ENCODE measurements at places on chromosomes 4 and X.

DNA sequence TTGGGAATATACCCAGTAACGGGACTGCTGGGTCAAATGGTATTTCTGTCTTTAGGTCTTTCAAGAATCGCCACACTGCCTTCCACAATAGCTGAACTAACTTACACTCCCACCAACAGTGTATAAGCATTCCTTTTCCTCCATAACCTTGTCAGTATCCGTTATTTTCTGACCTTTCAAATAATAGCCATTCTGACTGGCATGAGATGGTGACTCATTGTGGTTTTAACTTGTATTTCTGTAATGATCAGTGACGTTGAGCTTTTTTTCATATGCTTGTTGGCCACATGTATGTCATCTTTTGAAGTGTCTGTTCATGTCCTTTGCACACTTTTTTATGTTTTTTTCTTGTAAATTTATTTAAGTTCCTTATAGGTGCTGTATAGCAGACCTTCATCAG, 81.2 kb downstream of the ADAM29 start:
- DNase-seq: no peak

GRCh38 chr4:168621806-168622589, 125.1 kb downstream of the PALLD start:
- no peak for DNase-seq

GRCh38 chr4:157824021-157824420, 348.8 kb downstream of the GASK1B start:
- DNase-seq: no peak

DNA sequence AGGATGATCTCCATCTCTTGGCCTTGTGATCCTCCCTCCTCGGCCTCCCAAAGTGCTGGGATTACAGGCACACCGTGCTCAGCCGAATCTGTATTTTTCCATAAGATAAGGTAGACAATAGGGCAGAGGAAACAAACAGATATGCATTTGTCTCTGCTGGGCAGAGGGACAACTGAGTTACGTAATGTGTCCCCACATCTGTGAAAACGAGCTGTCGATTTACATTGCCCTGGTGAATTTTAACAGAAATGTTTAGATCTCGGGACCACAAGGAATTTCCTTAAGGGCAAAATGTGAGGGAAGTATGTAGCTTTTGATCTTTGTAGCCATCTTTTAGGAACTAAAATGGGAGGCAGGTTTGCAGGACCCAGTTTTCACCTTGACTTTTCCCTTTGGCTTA, 189.7 kb downstream of the TRIML1 start:
- DNase-seq: no peak

GRCh38 chr4:161546902-161547301, 616.9 kb downstream of the FSTL5 start:
- no peak for DNase-seq

GRCh38 chrX:107673933-107674479, 45.7 kb downstream of the PRPS1 start:
- peak; percentile 73 for DNase-seq

GRCh38 chrX:38627683-38628082, 66.3 kb downstream of the TSPAN7 start:
- DNase-seq: no peak

GRCh38 chrX:80282535-80282934, 137.7 kb upstream of the TENT5D start:
- DNase-seq: no peak

DNA sequence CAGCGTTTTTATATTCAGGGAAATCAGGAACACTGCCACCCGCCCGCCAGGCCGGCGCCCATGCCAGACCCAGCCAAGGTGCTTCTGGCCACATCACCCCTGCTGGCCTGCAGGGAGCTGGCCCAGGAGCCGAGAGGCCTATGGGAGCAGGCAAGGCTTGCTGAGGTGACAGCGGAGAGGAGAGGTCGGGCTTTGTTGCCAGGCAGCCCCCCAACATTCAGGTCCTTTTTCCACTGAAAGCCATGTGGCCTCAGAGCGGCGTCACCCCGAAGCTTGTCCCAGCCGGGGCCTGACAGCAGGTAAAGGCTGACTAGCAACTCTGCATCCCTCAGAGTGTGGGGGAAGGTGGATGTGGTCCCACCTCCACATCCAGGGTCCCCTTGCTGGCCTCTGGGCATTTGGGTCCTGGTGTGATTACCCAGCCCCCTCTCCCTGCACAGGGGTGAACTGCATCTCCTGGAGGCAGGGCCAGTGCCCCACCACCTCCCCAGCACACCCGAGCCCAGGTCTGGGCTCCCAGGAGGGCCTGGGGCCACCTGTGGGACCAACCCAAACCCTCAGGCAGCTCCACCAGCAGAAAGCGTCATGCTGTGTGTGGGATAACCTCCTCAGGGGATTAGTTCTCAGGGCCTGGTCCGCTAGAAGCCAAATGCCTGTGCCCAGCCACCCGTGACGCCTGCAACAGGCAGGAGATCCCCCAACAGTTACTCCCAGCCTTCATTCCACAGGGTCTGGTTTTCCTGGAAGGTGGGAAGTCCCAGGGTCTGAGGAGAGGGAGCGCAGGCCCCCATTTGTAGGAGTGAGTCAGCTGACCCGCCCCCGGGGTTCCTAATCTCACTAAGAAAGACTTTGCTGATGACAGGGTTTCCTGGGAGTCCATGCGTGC, at the start of gene PDE6B:
Gene PDE6B (plus strand): TSS at position 869 of the 886 bp plus-strand sequence. CDS start 54 bp downstream, outside the sequence.
- DNase-seq: no peak

GRCh38 chrX:131677655-131678628, 134.1 kb downstream of the OR13H1 start:
- DNase-seq: no peak

DNA sequence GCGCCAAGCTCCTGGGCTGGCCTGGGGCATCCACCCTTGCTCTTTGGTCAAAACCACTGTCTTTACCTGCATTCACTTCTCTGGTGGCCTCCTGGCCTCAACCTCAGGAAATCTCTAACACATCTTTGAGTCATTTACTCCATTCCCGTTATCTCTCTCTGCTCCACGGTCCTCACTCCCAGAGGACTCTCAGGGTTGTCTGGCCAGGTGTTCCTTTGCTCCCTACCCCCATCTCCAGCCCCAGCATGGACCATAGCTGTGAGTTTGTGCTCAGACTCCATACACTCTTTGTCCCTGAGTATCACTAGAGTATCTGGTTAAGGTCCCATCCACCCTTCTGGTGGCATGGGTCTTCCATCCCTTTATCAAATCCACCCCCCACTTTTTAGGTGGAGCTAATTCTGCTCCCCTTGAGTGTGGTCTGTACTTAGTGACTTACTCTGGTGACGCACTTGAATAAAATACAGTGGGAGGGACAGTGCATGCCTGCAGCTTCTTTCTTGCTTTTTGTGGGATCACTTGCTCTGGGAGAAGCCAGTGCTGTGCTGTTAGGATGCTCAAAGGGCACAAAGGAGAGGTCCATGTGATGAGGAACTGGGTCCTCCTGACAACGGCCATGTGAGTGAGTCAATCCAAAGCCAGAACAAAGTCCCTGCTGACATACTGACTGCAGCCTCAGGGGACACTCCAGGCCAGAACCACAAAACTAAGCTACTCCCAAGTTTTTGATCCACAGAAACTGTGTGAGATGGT, 44.3 kb downstream of the IGFBP7 start:
- DNase-seq: no peak

DNA sequence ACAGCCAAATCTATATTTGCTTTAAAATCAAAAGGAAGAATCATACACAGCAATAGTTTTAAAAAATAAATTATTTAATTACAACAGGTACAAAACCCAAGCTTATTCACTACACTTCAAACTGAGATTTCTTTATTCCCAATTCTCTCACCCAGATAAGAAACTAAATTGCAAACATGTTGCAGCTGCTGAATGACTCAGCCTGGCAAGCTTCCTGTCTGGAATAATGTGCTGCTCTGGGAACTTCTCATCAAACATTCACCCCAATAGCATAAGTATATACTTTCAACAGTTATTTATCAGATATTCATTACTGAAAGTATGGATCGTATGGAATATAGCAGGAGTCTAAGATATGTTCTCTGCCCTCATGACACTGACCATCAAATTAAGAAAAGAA, 43.0 kb upstream of the GABRA2 start:
- no peak for DNase-seq

GRCh38 chr4:129138810-129139496, 43.0 kb downstream of the C4orf33 start:
- no peak for DNase-seq

DNA sequence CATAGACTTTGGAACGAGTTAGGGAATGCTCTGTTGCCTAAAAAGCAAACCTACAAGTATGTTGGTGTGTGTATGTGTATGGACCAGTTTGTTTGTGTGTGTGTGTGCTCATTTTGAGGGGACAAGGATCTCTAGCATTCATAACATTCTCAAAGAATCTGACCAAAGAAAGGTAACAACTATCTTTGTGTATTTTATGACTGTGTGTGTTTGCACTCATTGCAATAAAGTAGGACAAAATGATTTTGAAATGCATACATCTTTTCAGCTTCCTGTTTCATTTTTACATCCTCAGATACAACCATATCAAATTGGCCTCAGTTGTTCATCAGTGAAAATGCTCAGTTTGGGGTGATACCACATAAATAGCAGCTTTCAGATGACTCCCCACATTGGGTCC, 8.3 kb upstream of the XK start:
- DNase-seq: no peak

GRCh38 chr4:3705236-3705987, 60.8 kb upstream of the ADRA2C start:
- no peak for DNase-seq

- no peak for DNase-seq
Measured at GRCh38 chrX:112587194-112587593, 92.5 kb downstream of the LHFPL1 start.

- DNase-seq: no peak
Measured at GRCh38 chr4:119746951-119747350, 118.3 kb upstream of the PDE5A start.

GRCh38 chrX:115939636-115940160, 230.8 kb upstream of the AGTR2 start:
- DNase-seq: no peak

DNA sequence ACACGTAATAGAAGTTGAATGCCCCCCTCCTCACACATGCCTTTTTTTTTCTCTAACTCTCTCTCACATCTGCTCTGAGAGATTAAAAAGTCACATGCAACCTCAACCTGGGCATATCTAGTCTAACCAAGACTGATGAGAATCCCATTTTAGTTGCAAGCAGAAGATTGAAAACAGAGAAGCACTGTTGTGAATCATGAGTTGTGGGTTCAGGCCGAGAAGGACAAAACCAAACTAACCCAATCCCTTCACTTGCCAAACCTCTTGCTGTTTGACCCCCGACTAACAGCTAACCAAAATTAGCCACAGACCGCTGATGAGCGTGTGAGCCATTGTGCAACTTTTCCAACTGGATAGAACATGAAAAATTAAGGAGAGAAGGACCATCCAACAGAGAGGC, 31.8 kb downstream of the CXCL1 start:
- no peak for DNase-seq

DNA sequence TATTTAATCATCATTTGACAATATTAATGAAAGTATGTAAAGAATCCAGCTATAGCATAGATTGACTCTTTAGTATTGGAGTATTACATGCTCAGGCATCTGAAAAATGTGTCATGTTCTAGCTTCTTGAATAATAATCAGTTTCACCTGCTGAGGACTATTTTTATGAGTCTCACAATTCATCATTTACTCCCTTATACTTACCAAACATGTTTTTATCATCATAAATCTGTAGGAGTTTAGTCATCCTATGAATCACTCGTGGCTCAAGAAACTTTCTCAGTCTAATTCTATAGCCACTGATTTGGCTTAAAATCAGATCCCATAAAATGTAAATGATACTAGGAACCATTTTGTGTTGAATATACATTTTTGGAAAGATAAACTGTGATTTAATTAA, 1616.1 kb downstream of the C4orf33 start:
- no peak for DNase-seq

Measured in stimulated activated CD4-positive, alpha-beta T cell treated with anti-CD3 and anti-CD28 coated beads, Interleukin-1b, Interleukin-23, amount 100 ng/mL, for 1 hour (primary cell).